Activated CD4-positive, alpha-beta T cell treated with anti-CD3 and anti-CD28 coated beads for 48 hours (primary cell): ENCODE measurements at places on chromosomes 6 and 20.
A peak's percentile ranks its signal among the peaks of the same experiment; 100 is the strongest.

- peak; percentile 59 for DNase-seq
Measured at GRCh38 chr6:111750753-111751673, 122.2 kb downstream of the FYN start.

DNA sequence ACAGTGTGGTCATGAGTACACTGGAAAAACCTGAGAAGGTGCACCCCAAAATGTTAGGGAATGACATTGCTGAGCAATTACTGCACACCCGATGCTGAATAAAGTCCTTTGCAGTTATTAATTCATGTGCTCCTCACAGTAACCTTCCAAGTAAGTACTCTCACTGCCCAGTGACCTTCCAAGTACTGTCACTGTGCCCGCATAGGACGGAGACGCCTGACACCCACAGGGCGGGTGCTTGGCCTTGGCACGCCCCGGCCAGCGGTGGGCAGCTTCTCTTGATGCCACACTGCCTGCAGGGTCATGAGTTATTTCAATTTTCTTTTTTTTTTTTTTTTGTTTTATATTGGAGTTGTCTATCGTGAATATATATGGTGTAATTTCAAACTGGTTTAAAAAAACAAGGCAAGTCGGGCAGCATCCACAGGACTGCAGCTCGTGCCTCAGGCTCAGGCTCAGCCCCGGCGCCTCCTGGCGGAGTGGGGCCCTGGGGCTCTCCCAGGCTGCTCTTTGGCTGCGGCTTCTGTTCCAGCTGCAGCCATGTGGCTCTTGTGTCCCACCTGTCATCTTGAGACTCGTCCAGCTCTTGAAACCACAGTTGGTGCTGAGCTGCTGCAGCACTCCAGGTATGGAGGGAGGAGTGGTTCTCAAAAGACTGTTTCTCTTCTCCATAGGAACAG lies 27.0 kb downstream of the PNLDC1 start:
- DNase-seq, result no peak

DNA sequence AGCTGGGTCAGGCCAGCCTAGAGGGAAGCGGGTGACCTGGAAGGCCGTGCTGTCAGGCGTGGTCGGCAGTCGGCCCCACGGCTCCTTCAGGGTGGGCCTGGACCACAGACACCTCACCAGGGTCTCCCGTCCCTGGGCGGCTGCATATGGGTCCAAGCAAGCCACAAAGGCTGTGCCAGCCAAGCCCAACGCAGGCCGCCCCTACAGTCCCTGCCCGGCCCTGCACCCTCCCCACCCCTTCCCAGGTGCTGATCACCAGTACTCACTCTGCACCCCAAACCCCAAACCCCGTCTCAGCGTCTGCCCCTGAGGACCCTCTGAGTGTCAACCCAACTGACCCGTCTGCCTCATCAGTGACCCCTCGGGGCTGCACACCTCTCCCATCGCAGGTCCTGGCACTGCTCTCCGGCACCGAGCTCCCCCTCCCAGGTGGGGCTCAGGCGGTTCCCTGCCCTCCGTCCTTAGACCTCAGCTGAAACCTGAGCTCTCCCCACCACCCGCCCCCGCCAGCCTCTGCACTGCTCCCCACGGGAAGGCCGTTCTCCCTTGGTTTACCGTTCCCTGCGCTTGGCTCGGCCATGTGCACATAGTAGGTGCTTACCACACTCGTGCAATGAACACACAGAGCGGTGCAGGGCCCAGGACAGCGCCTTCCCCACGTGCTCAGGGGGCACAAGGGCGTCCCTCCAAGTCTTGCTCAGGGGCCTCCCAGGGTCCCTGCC lies 1.5 kb upstream of the PPDPF start:
- DNase-seq, result no peak

DNA sequence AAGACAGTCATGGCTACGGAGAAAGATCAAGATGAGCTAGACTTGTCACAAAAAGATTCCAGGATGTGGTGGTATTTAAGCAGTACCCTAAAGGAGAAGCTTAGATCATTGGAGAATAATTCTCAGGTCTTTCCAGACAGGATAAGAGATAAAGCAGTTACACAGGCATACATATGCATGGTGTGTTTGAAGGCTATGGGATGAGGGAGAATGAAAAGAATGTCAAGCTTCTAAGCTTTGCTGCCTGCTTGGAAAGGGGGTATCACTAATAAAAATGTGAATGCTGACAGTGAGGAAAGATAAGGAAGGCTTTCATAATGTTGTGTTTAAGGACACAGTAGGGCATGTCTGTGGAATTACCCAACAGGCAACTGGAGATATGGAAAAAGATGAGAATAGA lies 28.1 kb downstream of the RWDD2A start:
- no peak for DNase-seq

- no peak for DNase-seq
Measured at GRCh38 chr6:38099221-38099620, 279.7 kb downstream of the ZFAND3 start.

- no peak for DNase-seq
Measured at GRCh38 chr6:89272596-89272995, 42.5 kb downstream of the GABRR2 start.

GRCh38 chr6:52176550-52176949 lies 9.6 kb upstream of the IL17A start:
- DNase-seq, result no peak

DNA sequence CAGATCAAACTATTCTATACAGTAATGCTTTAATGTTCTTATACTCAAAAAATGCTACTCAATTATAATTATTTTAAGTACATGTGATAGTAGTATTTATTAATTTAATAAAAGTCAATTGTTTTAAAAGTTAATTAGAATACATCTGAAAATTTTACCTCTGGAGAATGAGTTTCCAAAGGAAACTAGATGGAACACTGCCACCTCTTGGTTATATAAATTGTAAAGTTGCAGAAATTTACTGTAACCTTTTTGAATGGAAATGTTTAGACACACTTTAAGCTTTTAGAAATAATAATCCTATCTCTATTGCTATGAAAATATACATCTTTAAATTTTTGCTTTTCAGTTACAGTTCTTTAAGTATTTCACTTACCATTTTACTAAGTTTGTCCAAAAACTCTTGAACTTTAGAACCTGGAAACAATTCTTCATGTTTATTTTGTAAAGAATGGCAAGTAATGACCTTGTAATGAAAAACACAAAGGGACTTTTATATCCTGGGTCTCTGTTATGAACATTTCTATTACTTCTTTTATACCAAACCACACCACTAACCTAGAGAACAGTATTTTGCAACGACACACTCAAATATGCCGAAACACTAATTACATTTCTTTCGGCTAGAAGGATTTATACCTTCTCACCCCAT lies 10.9 kb upstream of the BMP5 start:
- no peak for DNase-seq
